ENCODE measurements at places on chromosomes 1 and 21.

GRCh38 chr1:24085546-24085945 is 26.4 kb downstream of the MYOM3 start:
- no peak for DNase-seq

- no peak for DNase-seq
Measured at GRCh38 chr1:199352351-199352750, 675.2 kb upstream of the NR5A2 start.

DNA sequence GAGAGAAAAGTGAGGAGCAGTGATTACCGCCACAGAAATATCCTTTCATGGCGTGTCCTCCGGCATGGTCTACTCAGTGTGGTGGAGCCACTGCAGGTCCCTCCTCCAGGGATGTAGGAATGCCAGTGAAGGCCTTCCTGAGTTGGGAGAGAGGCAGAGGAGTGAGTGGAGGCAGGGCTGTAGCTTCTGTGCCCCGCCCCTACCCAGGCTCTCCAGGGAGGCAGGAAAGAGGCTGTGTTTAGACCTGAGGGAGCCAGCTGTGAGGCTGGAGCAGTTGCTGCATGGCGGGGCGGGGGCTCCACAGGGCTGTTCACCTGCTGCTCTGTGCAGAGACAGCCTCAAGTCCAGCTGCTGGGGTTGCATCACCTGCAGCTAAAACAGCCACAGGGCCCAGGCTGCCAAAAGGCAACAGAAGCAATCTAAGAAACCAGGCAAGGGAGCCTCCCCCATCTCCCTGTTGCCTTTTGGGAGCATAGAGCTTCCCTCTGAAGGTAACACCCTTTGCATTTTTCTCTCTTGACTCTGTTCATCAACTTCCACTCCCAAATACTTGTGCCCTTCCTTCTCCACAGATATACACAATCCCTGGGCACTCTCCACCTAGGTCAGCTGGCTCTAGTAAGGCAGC is 801 bp upstream of the ANXA9 start:
- no peak for DNase-seq

GRCh38 chr1:228405979-228406228 is 731 bp downstream of the TRIM11 start:
- DNase-seq, result no peak

- DNase-seq, result no peak
Measured at GRCh38 chr1:151267760-151268159, 13.2 kb downstream of the PSMD4 start.

- DNase-seq, result no peak
Measured at GRCh38 chr1:3907621-3908165, 7.6 kb upstream of the C1orf174 start.

DNA sequence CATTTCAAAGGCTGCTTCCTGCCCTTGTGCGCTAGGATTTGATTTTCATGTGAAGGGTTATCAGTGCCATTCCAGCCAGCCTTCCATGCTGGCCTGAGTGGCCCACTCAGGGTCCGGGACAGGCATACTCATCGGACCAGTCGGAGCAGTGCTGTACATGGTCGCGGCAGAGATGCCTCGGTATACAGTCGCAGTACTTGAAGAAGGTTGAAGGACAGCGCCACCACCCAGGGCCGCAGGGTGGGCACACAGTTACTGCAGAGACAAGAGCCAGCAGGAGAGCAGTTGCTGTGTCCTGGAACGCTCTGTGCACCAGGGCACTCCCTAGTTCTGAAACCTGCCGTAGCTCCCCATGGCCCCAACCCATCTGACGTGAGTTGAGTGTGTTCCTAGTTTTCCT is 9.1 kb downstream of the LDLRAD1 start:
- peak; percentile 86 for DNase-seq

DNA sequence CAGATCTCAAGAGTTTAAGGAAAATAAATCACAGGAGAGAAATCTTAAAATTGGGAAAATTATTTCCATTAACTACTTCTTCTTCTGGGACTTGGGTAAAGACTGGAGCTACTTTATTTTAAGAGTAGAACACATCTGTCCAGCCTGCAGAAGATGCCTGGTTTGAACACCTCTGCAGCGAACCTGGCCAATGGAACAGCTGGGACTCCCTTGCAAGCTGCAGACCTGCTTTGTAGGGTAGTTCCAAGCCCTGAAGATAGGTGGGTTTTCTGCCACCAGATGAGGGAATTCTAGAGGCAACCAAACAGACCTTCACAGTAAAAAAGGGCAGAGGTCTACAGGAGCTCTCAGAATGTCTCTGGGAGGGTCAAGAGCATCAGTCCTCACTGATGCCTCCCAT is 86.5 kb upstream of the CACNA1E start:
- no peak for DNase-seq

GRCh38 chr1:240073097-240073496 is 18.6 kb upstream of the FMN2 start:
- no peak for DNase-seq

DNA sequence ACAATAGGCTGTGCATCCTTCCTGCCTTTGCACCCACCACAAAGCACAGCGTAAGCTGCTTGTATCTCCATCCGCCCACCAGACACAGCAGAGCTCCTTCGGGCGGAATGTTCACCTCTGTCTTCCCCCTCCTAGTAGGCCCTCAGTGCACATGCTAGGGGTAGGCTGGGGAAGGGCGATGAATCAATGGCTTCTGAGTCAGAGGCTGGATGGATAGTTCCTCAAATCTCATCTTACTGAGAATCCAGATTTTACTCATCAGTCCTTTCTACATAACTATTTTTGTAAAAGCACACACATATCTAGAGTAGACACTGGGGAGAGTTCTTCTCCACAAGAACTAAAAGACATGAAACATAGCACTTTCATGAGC is 73.8 kb downstream of the BCAR3 start:
- no peak for DNase-seq

DNA sequence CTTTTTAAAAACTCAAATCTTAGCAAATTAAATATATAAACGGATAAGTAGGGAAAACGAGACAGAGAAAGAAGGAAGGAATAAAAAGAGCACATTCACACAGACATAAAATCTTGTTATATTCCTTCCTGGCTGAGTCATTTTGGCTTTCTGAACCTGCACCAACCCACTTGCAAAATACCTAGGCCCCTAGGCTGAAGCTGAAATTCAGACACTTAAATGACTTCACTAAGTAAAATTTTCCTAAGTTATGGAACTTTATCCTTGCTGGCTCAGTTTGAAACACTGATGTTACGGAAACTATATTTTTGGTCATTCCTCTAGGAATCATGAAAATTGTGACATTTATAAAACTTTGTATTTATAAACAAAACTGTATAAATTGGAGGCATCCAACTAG is 462.8 kb upstream of the NFIA start:
- no peak for DNase-seq

- DNase-seq, result no peak
Measured at GRCh38 chr1:24782689-24783088, 37.4 kb downstream of the CLIC4 start.

DNA sequence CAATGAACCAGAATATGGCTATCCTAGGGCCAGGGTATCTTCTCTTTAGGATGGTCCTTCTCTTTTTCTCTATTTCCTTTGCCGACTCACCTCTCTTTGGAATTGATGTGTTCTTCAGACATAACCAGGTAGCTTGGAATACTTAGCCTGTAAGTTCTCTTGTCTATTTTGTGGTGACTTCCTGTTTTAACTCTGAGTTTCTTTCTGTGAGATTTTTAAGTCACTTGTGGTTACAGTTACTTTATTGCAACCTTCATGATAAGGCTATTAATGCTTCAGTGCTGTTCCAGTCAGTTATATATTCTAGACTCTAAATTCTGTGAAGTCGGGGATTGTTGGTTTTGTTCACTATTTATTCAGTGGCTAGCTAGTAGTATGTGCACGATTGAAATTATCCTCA is 46.2 kb downstream of the DISP1 start:
- DNase-seq, result no peak

GRCh38 chr1:179815641-179816040 is 62.0 kb downstream of the TOR1AIP2 start:
- no peak for DNase-seq

DNA sequence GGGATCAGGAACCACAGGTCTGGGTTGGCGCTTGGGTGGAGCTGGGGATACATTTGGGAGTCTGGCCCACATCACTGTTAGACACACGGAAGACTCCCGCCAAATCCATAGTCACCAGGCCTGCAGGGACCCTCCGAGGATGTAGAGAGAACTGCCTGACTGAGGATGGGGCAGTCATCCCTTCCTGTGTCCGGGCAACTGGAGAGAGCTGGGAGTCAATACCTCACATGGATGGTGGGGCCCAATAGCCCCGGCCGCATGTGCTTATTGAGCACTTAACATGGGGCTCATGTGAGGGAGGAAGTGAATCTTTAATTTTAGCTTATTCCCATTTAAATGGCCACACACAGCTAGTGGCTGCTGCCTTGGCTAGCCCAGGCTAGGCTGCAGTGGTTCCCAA is 124.5 kb downstream of the TLR5 start:
- DNase-seq, result no peak

DNA sequence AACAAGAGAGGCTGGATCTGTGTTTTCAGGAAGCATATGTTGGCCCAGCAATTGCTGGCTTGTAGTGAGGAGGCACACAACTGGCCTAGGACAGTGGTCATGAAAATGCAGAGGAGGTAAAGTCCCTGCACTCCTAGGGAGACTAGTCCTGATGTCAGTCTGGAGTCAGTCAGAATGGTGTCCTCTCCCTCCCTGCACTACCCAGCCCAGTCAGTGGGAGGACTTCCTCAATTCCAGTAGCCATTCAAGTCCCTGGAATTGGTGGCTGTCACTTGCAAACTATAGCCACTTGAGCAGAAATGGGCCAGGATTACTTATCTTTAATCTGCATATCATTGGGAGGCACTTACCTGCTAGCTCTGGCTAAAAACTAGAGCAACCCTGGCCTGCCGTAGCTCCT is 18.6 kb downstream of the NDUFS5 start:
- DNase-seq, result no peak

DNA sequence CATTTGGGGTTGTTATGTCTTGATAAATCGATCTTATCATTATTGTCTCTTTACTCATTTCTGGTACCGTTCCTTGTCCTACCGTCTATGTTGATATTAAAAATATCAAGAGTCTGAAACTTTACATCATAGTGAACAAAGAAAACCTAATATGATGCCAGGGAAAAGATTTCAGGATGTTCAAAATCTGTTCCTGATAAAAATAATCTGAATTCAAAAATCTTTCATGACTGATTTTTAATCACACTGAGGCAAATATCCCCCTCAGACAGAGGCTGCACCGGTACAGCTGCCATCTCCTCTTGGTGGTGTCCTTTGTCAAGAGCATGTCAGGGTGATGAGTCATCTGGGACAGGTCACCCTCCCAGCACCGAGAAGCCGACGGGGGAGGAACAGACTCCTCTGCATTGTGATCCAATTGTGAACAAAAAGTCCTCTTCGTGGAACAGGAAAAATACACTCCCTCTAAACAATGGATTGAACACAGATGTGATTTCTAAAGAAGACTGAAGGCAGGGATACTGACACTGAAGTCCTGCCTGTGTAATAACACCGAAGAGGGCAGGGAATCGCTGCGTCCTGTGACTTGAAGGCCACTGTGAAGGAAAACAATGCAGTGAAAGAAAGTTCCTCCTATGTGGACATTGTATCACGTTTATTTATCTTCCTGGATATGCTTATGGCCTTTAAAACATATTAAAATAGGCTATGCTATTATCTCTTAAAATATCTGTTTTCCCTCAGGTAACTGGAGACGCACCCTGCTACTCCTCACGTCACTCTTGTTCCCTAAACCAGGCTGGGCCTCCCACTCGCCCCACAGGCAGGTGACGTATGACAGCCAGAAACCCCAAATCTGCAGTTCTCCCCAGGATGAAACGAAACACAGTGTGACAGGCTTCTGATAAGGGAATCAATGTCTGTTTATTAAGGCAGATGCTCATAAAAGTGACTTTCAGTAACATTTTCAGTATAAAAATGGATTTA is 4.3 kb upstream of the SPATC1L start:
- DNase-seq, result peak; percentile 92

DNA sequence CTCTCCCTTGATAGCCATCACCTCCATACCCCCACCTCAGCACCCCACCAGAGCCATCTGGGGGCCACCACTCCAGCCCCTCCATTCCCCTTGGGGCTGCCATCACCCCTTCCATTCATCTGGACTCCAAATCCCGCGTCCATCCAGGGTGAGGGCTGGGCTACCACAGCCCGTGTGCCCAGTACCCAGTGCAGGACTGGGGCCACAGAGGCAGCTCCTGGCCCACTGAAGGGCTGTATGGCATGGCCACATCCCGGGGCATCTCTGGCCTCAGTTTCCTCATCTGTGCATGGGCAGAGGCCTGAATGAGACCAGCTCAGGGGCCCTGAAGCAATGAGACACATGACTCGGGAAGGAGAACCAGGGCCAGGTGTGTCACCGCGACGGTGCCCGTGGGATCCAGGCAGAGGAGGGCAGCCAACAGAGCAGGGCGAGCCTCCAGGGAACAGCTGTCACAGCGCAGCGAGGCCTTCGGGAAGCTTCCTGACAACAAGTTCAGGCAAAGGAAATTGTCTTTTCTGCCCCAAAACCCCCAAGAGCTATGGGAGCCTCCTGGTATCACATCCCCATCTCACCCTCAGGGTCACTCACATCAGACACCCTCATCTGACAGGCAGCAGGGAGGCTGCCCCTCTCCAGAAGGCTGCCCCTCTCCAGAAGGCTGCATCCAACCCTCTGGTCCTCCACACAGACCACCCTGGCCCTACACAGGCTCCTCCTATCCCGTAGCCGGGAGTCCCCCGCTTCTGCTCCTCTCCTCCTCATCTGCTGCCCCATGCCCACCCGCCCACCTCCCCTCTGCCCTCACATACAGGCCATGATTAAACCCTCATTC is 76.3 kb downstream of the MEGF6 start:
- DNase-seq, result no peak

- no peak for DNase-seq
Measured at GRCh38 chr1:88873737-88874349, 17.5 kb downstream of the GTF2B start.

DNA sequence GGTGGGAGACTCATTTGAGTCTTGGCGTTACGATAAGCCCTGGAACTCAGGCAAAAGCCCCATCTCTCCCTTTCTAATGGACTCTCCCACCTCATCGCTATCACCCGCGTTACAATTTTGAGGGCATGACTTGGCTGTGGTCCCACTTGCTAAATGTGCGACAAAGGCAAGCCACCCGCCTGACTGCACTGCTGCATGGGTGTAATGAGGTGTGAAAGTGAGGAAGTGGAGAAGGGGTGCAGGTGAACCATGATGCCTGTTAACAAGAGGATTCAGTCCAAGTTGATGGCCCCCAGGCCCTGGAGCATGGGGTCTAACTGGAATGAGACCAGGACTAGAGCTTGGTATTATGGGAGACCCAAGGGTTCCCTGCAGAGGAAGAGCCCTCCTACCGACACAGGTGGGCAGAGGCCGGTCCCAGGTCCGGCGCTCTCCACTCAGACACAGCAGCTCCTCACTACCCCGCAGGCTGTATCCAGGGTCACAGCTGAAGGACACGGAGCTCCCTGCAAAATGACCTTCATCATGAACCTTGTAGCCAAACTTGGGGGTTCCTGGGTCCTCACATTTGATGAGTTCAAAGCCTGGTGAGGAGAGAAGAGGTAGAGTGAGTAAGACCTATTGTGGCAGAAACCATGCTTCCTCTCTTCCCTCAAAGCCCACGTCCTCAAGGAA is 165.4 kb upstream of the HMGB4 start:
- DNase-seq, result peak; percentile 88

GRCh38 chr1:228487336-228488124 is at the start of gene RNF187:
Gene RNF187 (plus strand): TSS chr1:228487382.
- peak; percentile 97 for DNase-seq
